Anterior cingulate cortex (tissue), 58 donors: ENCODE measurements at places on chromosomes 3 and 15.

DNA sequence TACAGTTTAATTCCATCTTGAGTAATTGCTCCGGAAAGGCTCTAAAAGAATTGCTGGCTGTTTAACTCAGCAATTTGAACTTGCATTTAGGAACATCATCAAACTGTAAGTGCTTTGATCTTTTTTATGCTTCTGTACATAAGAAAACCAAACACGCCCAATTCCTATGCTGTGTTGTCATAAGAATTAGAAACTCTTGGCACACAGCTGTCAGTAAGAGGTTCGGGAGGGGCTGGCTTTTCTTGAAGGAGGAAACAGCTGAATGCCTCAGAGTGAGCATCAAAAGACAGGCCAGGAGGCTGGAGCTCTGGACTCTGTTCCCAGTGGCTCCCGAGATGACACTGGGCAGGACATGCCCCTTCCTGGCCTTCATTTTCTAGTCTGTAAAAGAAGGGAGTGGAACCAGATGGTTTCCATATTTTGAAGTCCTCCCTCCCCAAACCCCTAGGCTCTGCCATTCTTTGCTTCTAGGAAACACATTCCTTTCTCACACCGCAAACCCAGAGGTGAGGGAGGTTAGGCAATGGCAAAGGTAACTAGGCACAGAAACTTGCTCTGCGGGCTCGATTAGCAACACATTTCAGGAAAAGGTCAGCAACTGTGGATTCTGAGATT lies 73.7 kb upstream of the DLG1 start:
- DNase-seq, result no peak

GRCh38 chr3:57948080-57948671 lies 60.0 kb upstream of the FLNB start:
- no peak for DNase-seq

DNA sequence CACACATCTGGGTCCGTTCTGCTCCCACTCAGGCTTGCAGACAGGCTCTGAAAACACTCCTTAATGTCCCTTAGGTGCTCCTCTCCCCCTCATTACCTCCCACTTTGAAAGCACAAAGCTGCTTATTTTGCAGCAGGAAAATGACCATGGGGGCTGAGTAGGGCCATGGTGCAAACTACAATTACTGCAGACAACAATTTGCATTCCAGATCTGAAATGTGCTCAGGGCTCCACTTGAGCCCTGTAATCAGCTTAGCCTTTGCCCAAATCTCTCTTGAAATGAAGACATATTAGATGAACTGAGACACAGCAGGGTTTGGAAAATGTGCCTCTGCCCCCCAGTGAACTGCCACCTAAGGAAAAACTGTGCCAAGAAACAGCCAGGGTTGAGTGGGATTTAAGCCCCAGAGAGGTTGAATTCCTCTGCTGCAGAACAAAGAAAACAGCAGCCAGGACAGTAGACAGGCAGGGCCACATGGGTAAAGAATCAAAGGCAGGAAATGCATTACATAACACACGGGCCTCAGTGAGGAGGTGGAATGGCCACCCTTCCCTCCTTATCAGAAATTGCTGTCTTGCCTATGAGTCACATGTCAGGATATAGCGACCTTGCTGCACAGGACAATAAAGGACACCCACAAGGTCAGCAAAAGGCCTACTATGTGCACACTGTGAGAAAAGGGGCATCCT lies 126.8 kb upstream of the ARHGEF3 start:
- DNase-seq, result no peak

GRCh38 chr3:12985148-12985547 lies 88.1 kb downstream of the IQSEC1 start:
- DNase-seq, result no peak

DNA sequence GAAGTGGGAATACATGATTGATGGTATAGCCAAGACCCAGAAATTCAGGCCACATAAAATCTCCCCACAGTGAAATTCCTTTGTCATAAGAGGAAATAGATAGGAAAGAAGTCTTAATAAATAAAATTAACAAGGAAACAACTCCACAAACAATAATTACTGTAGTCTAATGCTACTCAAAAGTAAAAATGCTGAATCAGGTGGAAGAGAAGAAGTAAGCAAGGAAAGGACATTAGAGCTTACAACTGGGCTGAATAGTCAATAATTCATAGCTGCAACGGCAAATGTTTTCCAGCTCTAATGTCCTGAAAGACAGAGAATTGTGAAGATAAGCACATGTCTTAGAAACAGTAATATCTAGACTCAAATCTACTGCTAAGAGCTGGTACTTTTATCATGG lies 64.4 kb downstream of the STRIT1 start:
- DNase-seq, result no peak

GRCh38 chr3:21188459-21188858 lies 562.6 kb downstream of the ZNF385D start:
- no peak for DNase-seq

DNA sequence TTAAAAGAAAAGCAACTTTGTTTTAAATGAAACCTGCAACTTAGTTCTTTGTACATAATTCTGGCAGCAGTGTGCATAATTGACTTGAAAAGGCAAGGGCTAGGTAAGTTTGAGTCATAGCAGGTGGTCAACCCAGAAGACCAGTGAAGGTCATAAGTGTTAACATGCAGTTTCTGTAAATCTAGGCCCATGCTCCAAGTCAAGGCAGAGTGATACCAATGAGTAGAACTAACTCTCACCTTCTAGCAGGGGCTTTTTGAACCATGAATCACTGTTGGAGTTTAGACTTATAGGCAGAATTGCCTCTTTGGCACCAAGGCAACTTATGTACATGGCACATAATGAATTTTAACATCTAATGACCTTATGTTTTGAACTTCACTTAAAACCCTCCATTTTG lies 29.5 kb upstream of the IL20RB start:
- DNase-seq, result no peak

- DNase-seq, result no peak
These were observed 70.6 kb upstream of the STT3B start for GRCh38 chr3:31462050-31462569.

- DNase-seq, result no peak
These were observed 24.0 kb upstream of the TLE3 start for GRCh38 chr15:70121624-70122302.

GRCh38 chr3:12556314-12556689 lies 585 bp upstream of the MKRN2 start:
- no peak for DNase-seq

DNA sequence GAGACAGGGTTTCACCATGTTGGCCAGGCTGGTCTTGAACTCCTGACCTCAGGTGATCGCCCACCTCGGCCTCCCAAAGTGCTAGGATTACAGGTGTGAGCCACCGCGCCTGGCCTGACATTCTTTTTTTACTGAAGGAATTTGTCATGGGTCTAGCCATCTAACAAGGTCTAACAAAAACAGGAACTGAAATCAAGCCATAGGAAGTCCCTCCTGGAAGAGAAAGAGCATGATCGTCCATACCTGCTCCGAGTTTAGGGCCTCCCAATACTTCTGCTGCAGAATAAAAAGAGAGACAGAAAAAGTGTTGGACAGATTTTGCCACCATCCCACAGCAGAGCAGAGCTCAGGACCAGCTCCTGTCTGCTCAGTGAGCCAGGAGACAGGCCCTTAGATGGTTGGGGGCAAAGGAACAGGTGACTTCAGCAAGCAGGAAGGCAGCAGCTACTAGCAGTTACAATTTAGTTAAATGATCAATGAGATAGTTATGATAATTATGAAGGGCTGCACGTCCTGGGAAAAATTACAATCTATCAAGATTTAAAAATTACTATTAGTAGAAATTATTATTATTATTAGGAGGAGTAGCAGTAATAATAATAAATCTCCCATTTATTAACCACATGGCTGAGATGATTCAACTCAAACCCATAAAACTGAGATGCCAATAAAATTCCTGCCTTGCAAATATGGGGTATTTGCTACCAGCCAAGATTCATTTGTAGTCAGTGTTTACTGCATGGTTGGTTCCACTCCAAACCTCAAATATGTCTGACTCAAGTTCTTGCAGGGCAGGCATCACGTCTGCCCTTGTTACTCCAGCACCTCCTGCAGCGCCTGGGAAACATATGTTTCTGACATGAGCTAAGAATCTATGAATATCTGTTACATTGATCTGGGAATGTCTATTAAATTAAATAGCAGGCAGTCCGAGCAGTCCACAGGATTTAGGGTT lies 40.1 kb downstream of the TMEM44 start:
- no peak for DNase-seq

DNA sequence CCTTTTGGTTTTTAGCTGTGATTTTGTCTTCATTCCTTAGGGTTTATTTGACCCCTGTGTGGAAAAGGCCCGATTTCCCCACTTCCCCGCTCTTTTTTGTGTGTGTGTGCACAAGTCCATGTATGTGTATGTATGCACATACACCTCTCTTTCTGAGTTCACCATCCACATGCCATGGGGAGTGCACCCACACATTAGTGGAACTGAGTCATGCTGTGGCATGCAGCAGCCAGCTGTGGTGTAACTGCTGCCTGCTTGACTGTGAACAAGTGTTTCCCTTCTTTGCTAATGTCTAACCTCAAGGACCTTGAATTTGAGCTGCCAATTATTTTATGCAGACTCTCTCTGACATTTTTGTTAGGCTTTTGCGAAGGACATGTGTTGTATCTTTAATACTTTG lies 434.9 kb upstream of the TPM1 start:
- no peak for DNase-seq

GRCh38 chr3:14224895-14225294 lies 46.3 kb downstream of the LSM3 start:
- DNase-seq, result no peak

DNA sequence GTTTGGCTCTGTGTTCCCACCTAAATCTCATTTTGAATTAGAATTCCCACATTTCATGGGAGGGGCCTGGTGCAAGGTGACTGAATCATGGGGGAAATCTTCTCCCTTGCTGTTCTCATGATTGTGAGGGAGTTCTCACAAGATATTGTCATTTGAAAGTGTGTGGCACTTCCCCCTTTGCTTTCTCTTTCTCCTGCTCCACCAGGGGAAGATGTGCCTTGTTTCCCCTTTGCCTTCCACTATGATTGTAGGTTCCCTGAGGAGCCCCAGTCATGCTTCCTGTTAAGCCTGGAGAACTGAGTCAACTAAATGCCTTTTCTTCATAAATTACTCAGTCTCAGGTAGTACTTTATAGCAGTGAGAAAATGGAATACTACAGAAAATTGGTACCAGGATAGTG lies 157.2 kb upstream of the TPRG1 start:
- no peak for DNase-seq

DNA sequence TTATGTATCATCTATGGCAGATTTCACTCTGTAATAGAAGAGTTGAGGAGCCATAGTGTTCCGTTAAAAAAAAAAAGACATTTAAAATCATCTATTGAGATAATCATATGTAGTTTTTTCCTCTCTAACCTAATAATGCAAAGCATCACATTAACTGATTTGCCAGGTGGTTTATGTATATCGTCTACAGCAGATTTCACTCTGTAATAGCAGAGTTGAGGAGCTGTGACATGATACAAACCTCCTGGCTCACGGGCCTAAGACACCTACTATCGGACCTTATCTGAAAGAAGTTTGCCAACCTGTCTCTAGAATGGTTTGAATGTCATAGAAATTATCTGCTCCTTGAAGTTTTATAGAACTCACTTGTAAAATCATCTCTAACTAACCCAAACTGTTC lies 29.8 kb downstream of the CDCP1 start:
- no peak for DNase-seq

DNA sequence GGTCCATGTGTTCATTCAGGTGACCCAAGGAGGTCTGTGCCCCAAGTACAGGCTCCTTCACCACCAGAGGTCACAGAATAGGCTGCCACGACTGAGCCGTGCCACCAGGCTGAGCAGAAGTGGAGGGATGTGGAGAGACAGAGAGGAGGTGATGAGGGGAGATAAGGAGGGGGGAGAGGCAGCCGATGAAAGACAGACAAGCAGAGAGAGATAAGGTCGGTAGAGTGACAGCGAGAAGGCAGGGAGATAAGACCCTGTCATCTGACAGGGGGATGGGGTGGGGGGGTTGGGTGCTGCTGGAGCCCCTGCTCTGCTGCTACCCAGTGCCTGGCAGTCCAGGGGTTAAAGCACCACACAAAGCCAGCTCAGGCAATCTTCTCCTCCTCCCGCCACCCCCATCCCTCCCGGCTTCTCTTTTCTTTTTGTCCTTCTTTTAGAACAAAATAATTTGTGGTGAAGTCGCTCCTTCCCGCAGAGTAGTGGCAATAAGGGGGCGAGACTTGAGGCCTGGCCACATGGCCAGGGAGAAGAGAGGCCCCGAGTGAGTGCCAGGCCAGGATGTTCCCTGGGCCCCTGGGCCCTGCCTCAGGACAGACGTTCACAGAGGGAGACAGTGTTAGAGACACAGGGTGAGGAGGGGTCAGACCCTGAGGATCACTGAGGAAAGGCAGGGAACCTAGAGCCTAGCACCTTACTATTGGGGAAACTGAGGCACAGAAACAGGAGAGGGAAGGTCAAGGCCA lies 67.9 kb downstream of the CACNA2D2 start:
- no peak for DNase-seq

DNA sequence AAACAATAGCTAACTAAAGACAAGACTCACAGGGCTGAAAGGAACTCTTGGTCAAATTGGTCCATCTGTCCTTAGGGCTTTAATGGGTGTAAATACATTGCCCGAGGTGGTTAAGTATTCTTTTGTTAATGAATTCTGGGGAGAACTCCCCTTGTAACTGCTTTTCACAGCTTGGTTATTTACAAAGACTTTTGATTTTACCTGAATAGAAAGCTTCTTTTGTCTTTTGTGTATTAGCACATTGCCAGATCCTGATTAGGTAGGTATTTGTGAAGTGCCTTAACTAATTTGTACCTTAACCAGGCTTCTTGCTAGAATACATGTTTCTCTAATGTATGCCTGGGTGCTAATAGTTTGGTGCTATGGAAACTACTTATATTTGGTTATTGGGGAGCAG lies 14.0 kb downstream of the CHD2 start:
- DNase-seq, result no peak

- no peak for DNase-seq
These were observed 248.0 kb downstream of the FEZF2 start for GRCh38 chr3:62125380-62125779.

- DNase-seq, result no peak
These were observed 10.4 kb downstream of the SLC12A8 start for GRCh38 chr3:125202197-125202596.

- DNase-seq, result no peak
These were observed 134.3 kb downstream of the TIGIT start for GRCh38 chr3:114428044-114428595.

GRCh38 chr3:173003471-173003870 lies 137.6 kb downstream of the SPATA16 start:
- DNase-seq, result no peak
